IMR-90 (cell line): ENCODE measurements at places on chromosomes 1 and 21. TPM values are rescaled to one million over a fixed set of nuclear protein-coding genes. Genes with fewer than 3 reads are reported as not detected.

DNA sequence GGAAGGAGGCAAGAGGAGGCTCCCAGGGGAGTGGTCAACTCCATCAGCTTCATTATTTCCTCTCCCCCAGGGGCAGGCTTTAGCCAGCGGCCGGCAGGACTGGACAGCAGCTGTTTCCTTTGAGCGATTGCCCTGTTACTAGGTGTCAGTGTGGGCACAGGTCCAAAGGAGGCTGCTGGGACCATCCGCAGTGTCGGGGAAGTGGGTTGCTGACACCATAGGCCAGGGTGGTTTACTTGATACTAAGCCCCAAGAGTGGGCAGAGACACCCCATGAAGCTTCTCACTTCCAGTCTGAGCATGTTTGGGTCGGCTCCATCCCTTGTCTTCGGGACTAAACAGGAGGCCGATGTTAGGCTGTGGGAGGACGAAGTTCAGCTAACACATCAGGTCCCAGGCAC lies 63.6 kb downstream of the KAZN start:
- H3K4me1 ChIP-seq, result no peaks in the 10 kb centered on the region; the same call in 1 of the 2 replicates
- no peaks in the 10 kb centered on the region for H3K36me3 ChIP-seq
- H3K27me3 ChIP-seq, result peaks cover 2% of the 10 kb centered on the region; the same call in 1 of the 2 replicates
- H3K4me3 ChIP-seq, result no peak overlapping the region

DNA sequence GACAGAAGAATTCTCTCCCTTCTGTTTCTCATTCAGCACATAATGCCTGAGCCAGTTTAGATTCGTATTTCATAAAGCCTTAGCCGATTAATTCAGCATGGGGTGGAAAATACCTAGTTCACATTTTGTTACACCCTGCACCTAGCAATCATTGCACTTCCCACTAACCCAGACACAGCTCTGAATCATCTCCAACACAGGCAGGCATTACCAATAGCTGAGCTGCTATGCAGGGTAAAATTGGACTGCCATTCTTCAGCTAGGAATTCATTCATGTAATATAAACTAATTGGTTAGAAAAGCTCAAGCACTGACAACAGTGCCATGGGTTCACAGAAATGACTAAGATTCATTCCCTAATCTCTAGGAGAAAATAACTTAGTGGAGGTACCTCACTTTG lies 26.9 kb upstream of the NKAIN1 start:
- DNase-seq, result peak; percentile 35
- no peaks in the 10 kb centered on the region for H3K4me1 ChIP-seq
- no peak overlapping the region for H3K4me3 ChIP-seq
- H3K27me3 ChIP-seq, result no peaks in the 10 kb centered on the region
- no peak overlapping the region for H3K27ac ChIP-seq
- H3K36me3 ChIP-seq, result peaks cover 27% of the 10 kb centered on the region

- H3K27me3 ChIP-seq, result no peaks in the 10 kb centered on the region
- no peaks in the 10 kb centered on the region for H3K36me3 ChIP-seq
Observed at GRCh38 chr21:26819740-26820324, 25.4 kb downstream of the ADAMTS1 start.

DNA sequence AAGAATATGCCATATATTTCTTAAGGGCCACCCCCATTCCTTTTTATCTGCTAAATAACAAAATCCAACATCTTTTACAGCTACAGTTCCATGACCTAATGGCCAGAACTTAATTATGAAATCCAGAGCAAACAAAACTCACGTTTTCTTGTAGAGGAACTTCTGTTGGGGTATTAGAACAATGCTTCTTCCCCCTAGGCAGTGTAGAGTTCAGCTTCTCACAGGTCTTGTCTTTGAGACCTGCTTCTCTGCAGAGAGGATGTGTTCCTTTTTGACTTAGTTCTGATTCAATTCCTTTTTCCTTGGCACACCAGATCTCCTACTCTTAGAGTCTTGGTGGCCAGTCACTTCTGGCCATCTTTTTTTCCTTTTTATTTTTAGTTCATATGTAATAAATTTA lies 22.2 kb downstream of the VAV3 start:
- H3K4me1 ChIP-seq, result no peaks in the 10 kb centered on the region
- H3K27ac ChIP-seq, result no peak overlapping the region
- H3K27me3 ChIP-seq, result no peaks in the 10 kb centered on the region
- no peaks in the 10 kb centered on the region for H3K36me3 ChIP-seq
- DNase-seq, result no peak

DNA sequence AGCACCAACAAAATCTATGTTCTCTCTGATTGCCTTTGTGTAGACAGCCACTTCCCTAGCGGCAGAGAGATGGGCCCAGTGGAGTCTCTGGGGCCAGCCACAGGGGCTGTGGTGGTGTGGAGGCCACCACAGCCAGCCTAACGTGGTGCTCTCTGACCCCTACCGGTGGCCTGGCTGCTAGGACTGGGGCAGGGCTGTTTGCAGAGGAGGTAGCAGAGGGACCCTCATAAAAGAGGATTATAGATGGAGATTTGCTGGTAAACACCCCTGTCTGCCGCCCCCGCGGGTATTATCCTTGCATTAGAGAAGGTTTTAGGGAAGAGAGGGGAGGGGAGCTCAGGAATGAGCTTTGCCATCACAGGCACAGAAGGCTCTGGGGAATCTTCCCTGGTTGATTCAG lies 310.3 kb upstream of the VAMP3 start:
- H3K27ac ChIP-seq, result no peak overlapping the region
- no peak for DNase-seq
- no peak overlapping the region for H3K4me3 ChIP-seq
- no peaks in the 10 kb centered on the region for H3K36me3 ChIP-seq
- no peaks in the 10 kb centered on the region for H3K4me1 ChIP-seq

DNA sequence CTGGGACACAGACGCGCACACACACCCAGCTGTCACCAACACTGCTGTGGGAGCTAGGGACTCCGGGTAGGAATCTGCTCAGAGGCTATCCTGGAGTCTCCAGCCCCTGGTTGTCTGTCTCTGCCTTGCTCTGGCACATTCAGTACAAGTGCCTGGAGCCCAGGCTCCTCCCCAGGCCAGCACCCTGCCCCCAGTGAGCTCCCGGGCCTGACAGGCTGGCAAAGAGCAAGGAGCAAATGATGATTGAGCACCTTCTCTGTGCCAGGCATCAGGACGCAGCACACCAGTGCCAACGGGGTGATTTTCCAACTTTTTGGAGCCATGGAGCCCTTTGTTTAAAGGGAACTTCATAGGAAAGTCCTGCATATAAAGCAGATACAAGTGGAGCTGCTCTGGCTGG lies 6.5 kb downstream of the CNTN2 start:
- no peak overlapping the region for H3K4me3 ChIP-seq
- no peak for DNase-seq
- peaks cover 73% of the 10 kb centered on the region for H3K27me3 ChIP-seq
- no peaks in the 10 kb centered on the region for H3K36me3 ChIP-seq

GRCh38 chr1:153928791-153929341 lies 6.1 kb upstream of the GATAD2B start:
- peaks cover 28% of the 10 kb centered on the region for H3K36me3 ChIP-seq
- DNase-seq, result peak; percentile 59
- peaks cover 9% of the 10 kb centered on the region for H3K4me1 ChIP-seq

DNA sequence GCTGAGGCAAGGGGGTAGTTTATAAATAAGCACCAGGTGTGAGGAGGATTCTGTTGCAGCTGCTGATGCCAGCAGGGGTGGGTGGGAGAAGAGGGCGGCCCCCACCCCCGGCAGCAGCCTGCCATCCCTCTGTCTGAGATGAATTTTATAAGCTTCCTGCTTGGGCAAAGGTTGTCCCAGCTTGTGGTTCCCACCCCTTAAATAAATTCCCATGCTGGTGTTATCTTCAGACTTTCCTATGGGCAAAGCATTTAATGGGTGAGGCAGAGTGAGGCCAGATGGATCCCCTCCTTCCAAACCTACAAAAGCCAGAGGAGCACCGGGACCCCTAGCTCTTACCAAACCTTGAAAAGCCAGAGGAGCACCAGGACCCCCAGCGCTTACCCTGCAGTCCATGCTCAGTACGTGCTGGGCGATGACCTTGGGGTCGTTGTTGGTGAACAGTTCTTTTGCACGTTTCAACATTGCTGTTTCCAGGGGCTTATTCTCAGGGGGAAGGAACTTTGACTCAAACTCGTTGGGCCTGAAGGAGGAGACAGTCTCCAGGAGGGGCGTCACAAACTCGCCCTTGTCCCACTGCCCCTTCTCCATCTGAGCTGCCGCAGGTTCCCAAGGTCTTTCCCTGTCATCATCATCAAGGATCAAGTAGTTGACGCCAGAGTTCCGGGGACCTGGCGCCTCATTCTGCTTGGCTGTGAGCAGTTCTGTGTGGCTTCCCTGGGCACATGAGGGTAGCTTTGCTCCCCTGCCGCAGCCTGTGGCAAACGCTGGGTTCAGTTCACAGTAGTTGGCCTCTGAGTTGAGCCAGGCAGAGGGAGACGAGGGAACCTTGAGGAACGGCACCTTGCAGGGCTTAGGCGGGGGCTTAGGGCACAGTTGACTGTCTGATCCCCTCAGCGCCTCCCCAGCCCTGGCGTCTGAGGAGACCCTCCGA lies 99.5 kb downstream of the BCAR3 start:
- H3K4me1 ChIP-seq, result peaks cover 16% of the 10 kb centered on the region
- H3K27me3 ChIP-seq, result no peaks in the 10 kb centered on the region
- H3K27ac ChIP-seq, result no peak overlapping the region
- no peak overlapping the region for H3K4me3 ChIP-seq
- DNase-seq, result no peak
- peaks cover 34% of the 10 kb centered on the region for H3K36me3 ChIP-seq

DNA sequence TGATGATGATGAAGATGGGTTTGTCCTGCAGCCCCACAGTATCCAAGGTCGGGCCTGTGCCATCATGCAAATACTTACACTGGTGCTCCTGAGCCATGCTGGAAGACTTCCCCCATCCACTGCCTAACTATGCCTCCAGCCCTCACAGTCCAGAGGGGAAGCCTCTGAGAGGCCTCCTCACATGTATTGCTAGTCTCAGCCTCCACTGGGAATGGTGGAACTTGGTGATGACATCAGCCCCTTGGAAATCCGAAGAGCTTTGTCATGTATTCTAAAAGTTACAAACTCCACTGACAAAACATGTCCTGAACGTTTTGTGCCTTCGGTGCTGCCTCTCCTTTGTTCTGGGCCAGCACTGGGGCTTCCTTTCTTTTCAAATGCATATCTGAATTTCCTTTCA lies 61.1 kb upstream of the DMRTB1 start:
- peak; percentile 32 for DNase-seq
- peaks cover 38% of the 10 kb centered on the region for H3K27me3 ChIP-seq
- H3K4me1 ChIP-seq, result no peaks in the 10 kb centered on the region
- H3K4me3 ChIP-seq, result no peak overlapping the region

DNA sequence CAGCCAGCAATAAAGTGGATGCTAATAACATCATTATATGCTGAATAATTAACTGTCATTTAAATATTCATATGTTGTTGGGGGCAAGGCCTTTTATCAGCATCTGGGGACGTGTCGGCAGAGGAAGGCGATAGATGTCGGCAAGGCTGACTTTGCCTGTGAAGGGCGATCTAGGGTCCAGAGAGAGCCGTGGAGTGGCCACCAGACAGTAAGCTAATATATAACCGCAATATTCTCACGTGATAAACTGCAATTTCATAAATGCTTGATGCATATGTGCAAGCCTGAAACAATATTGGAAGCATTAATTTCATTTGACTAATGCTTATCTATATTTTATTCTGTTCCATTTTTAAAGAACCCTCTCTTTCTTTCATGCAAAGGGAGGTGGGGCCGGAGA lies 141.0 kb upstream of the POU3F1 start:
- H3K27me3 ChIP-seq, result peaks cover 5% of the 10 kb centered on the region
- no peaks in the 10 kb centered on the region for H3K36me3 ChIP-seq

GRCh38 chr1:227907439-227908015 lies 40.2 kb downstream of the WNT9A start:
- no peak for DNase-seq
- H3K27me3 ChIP-seq, result peaks cover 10% of the 10 kb centered on the region
- no peak overlapping the region for H3K27ac ChIP-seq
- no peaks in the 10 kb centered on the region for H3K4me1 ChIP-seq
- no peaks in the 10 kb centered on the region for H3K36me3 ChIP-seq
- H3K4me3 ChIP-seq, result no peak overlapping the region

DNA sequence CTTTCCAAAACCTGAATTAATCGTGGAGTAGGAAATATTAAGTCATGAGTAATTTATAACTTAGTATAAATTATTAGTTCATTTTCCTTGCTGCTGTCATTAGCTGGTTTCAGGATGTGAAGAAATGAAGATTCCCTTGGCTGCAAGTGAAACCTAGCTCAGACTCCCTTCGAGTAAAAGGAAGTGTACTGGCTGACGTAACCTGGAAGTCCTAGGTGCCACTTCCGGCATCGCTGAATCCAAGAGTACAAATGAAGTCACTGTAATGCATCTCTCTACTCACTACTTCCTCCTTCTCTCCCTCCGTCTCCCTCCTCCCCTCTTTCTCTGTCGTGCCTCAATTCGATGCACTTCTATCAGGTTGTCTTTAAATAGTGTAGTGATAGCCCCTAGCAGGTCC lies 28.8 kb downstream of the ZP4 start:
- no peaks in the 10 kb centered on the region for H3K4me1 ChIP-seq
- DNase-seq, result no peak
- H3K27ac ChIP-seq, result no peak overlapping the region
- no peaks in the 10 kb centered on the region for H3K36me3 ChIP-seq

- H3K4me3 ChIP-seq, result no peak overlapping the region
- DNase-seq, result no peak
- H3K4me1 ChIP-seq, result no peaks in the 10 kb centered on the region
Observed at GRCh38 chr1:28796352-28797211, 15.4 kb upstream of the OPRD1 start.

- 0 out of 2 replicates have a peak overlapping the region, but pooled peaks have one; percentile 0 for H3K27ac ChIP-seq
- H3K27me3 ChIP-seq, result 0 out of 2 replicates have a peak, but pooled peaks cover 2% of the 10 kb centered on the region
- H3K4me3 ChIP-seq, result no peak overlapping the region
- DNase-seq, result peak; percentile 75
Observed at GRCh38 chr1:110463725-110464124, 12.8 kb downstream of the PROK1 start.

Gene NBPF14
- total RNA-seq, result 24.7 and 43.7 TPM in 2 replicates

Gene DIRAS3
- total RNA-seq, result 8.3 and 8.6 TPM in 2 replicates
